ENCODE measurements at places on chromosomes 4 and X.

DNA sequence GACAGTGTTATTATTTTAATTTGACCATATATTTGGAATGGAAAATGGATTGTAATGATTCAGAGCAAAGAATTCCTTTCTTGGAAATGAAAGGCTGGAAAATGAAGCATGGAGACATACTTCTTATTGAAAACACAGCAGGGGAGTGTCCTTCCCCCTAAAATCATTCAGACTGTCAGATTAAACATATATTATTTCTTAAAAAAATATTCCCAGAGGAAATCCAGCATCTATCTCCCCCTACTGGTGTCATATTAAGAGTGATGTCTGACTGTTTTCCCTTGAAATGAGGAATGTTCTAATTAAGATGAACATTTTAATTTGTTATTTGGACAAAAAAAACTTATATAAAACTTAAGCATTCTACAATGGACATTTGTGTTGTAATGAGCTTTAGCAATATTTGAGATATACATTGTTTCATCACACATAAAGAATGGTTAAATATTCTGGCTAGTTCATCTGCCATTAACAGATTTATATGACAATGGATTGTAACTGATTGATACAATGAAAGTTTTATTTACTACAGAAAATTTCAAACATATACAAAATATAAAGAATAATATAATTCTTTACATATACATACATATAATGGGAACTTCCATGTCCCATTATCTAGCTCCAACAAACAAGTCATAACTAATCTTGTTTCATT is 264.6 kb downstream of the SPRY1 start:
- DNase-seq = no peak

- no peak for DNase-seq
Measured at GRCh38 chr4:77172336-77172735, 15.3 kb downstream of the CCNG2 start.

GRCh38 chrX:7133050-7133440 is 14.5 kb upstream of the STS start:
- no peak for DNase-seq

- no peak for DNase-seq
Measured at GRCh38 chr4:52421811-52422213, 237.3 kb downstream of the USP46 start.

- no peak for DNase-seq
Measured at GRCh38 chr4:2832981-2833670, 10.5 kb upstream of the ADD1 start.

GRCh38 chrX:65034292-65034667 is 58.0 kb upstream of the ZC4H2 start:
- DNase-seq = no peak

GRCh38 chr4:141609243-141609642 is 27.1 kb upstream of the IL15 start:
- no peak for DNase-seq

DNA sequence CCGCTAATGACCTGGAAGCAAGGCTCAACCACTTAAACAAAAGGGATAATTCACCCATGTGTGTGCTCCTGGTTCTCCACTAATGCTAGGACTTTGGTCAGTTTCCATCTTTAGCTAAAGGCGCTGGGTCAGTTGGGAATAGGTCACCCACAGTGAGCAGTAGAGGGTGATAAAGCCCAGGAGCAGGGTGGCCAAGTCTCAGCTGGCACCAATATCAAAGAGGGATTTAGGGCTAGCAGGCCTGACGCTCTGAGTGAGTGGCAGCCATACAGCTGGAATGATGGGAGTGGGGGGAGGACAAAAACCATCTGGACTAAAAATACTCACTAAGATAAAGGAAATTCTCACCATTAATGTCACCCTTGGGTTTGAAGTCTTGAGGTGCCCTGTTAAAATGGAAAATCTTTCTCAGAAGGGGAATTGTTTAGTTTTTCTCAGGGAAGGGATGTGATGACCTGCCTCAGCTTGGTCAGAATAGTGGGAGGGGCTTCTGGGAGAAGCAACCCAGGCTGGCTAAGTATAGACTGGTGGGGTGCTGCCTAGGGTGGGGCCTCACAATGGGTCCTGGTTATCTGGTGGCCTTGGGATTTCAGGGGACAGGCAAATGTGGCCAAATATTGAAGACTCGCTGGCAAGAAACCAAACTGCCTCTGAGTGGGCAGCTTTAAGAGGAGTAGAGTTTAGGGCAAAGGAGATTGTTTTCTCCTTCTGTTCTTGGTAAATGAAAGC is 47.1 kb downstream of the TSC22D3 start:
- DNase-seq = no peak

DNA sequence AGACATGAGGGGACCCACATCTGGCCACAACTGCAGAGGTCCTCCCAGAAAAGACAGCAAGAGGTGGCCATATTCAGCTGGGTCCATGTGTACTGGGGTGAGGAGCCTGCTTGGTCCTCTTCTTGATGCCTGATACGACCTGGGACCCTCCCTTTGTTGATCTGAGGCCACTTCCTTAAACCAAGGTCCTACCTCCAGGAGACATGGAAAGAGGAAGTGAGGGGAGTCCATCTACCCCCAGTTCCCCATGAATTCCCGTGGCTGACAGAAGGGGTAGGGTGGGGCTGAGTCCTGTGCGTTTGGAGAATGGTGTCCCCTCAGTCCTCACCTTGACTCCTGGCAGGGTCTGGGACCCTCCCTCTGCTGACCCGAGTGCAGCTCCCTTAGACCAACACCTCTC is 2.1 kb downstream of the MAGEA10 start:
- no peak for DNase-seq

- DNase-seq = no peak
Measured at GRCh38 chr4:12403175-12403574, 974.5 kb upstream of the HS3ST1 start.

DNA sequence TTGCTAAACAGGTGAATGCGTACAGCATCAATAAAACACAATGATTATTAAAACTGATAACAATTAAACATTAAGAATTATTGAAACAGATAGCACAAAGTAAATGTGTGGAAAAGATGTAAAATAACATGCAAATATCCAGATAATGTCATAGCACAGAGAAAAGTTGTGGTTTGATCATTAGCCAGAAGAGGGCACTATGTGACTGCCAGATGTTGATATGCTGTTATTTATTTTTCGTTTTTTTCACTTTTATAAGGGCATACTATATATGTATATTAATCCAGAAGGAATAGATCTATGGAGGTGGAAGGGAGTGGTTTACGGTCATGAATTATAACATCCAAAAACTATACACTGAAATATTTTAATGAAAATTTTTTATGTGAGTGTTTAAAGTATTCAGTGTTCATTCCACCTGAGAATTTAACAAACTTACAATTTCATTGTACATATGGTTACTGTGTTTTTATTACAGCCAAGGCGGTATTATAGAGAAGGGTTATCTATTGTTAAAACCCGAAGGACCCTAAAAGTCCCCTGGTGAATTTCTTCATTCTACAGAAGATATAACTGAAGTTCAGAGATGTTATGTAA is 211.9 kb upstream of the UGT8 start:
- no peak for DNase-seq

GRCh38 chr4:87982036-87982435 is 6.5 kb downstream of the SPP1 start:
- DNase-seq = no peak

All from cerebellar nuclear complex (tissue), 1 donor.